ENCODE measurements at places on chromosomes 16 and 17.

GRCh38 chr17:48523010-48523409 is 7.8 kb downstream of the HOXB1 start:
- no peak for DNase-seq

GRCh38 chr16:88465387-88465983 is 12.4 kb downstream of the ZFPM1 start:
- DNase-seq, result no peak

DNA sequence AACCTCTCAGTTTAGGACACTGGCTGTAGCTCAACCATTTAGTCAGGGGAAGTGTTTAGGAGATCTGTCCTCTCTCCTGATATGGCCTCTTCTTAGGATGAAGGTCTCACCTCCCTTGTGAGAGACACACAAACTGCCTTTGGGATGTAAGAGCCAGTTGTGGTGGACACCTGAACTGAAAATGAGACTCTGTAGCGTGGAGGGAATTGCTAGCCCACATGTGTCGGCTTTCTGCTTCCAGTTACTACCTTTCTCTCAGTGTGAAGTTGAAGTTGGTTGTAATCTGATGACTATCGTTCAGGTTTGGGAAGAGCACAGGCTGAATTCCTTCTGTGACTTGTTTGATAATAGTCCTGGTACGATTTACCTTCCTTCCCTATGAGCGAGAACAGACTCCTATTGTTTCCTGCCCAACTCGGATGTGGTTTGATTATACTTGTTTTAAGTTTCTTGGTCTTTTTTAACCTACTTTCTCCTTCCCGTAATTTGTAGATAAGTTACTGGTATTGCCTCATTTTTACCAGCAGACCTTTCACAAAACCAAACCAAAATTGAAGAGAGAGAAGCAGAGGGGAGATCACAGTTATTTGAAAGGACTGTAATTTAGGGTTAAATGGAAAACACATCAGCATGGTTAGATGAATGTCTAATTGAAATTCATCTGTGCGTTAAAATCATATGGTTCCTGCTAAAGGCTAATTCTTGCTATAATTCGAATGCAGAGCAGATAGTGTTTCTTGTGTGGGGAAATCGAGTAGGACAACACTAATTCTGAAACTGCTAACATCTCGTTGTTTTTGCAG is 43.2 kb downstream of the CLEC16A start:
- DNase-seq, result no peak

DNA sequence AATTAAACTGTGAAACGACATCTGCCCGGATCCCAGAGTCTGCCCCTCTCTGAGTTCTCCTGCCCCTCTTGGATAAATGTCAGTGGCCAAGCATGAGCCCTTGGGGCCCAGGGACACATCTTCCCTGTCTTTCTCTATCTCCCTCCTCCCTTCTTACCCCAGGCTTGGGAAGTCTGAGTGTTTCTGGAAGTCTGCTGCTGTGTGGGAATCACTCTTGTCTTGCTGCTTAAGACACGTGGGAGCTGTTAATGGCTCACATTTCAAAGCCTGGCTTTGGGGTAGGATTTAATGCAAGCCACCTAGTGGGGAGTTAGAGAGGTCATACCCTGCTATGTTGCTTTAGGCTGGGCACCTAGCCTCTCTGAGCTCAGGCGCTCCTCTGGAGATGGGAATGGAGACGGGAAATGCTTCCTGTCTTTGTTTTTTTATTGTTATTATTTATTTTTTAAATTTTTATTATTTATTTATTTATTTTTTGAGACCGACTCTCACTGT is 218.5 kb upstream of the CIBAR2 start:
- no peak for DNase-seq

DNA sequence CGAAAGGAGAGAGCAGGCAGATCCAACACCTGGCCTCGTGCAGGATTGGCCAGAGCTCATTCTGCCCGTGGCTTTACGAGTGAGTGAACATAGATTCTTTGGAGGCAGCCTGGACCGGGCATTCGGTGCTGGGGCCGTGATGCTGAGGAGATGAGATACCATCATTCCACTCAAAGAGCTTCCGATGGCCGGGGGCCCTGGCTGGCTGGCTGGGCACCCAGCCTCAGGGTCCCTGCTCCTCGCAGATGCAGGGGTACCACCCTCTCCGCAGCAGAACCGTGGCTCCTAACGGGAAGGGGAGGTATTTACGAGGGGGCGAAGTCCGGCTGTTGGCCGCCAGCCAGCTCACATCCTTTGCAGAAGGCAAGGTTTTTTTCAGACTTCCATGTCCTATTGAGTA is 66.1 kb upstream of the FOXF1 start:
- no peak for DNase-seq

DNA sequence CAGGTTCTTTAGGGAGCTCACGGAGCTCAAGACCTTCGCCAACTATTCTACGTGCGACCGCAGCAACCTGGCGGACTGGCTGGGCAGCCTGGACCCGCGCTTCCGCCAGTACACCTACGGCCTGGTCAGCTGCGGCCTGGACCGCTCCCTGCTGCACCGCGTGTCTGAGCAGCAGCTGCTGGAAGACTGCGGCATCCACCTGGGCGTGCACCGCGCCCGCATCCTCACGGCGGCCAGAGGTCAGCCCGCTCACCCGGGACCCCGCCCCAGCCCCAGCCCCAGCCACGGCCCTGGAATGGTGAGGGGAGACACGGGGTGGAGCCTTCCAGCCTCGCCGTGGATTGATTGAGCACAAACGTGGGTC is 13.5 kb downstream of the SARM1 start:
- DNase-seq, result no peak

- no peak for DNase-seq
Measured at GRCh38 chr17:45667591-45668171, 116.4 kb upstream of the CRHR1 start.

DNA sequence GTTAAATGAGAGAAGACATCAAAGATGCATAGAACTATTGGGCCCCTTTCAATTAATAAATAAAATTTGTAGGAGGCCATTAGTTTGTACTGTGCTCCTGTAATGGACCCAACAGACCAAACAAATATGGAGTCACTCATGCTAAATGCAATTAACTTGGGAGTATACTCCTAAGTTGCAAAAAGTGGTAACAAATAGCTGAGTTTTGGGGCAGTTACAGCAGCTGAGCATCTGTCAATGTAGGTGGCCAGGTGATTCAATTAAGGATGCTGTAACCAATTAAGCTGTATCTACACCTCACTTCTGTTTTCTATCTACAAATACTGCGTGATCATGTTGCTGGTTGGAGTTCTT is 34.9 kb downstream of the WNT9B start:
- DNase-seq, result no peak

- DNase-seq, result no peak
Measured at GRCh38 chr16:3553138-3553923, 23.9 kb downstream of the NLRC3 start.

DNA sequence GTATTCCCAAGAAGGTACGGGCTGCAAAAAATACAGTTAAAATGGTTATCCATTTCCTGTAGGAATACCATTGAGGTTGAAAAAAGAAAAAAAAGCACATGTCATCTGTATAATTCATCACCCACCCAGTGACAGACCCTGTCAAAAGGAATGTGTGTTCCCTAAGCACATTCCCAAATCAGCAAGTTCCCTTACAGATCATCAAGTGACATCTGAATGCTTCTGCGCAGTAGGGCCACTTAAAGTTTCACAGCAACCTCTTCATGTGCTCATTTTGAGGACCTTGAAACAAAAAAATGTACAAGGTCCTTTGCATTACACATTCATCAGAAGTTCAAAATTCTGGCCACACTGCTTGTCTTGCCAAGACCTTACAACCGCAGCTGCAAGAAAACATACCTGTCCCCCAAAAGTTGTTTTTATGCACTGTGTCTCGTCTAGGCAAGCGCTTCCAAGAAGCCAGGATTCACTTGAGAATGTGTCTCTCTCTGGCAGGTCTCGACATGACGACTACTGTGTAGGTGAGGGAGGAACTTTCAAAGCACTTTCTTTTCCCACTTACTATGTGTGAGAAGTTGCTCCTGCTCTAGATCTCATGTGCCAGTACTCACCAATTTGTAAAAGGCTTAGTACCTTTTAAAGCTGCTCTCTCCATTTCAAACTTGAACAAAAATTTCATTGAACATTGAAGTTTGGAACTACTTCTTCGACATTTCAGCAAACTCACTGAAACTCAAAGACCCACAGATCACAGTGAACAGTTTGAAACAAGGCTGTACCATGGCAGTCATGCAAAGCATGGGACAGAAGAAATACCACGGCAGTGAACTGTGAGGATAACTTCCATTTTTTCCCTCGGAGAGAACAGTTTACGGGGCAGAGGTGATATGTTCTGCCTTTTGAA is 4.3 kb upstream of the POLG2 start:
- DNase-seq, result no peak

DNA sequence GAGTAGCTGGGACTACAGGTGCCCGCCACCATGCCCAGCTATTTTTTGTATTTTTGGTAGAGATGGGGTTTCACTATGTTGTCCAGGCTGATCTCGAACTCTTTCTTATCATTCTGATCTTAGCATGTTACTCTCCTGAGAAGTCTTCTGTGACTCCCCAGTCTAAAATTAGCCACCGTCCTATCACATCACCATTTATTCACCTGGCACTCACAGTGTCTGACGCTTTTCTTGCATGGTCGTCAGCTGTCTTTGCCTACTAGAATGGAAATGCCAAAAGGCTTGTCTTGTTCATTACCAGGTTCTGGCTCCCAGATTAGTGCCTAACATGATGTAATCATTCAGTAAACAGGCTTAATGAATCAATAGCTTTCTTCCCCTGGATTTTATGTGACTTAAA is 23.8 kb downstream of the TOM1L1 start:
- DNase-seq, result no peak

GRCh38 chr16:54123766-54124165 is 162.8 kb downstream of the IRX3 start:
- no peak for DNase-seq

GRCh38 chr17:55341432-55341831 is 76.7 kb downstream of the HLF start:
- DNase-seq, result no peak

GRCh38 chr16:13733561-13733960 is 186.4 kb upstream of the ERCC4 start:
- DNase-seq, result no peak

- peak; percentile 49 for DNase-seq
Measured at GRCh38 chr17:83183951-83184506, 104.6 kb downstream of the METRNL start.

DNA sequence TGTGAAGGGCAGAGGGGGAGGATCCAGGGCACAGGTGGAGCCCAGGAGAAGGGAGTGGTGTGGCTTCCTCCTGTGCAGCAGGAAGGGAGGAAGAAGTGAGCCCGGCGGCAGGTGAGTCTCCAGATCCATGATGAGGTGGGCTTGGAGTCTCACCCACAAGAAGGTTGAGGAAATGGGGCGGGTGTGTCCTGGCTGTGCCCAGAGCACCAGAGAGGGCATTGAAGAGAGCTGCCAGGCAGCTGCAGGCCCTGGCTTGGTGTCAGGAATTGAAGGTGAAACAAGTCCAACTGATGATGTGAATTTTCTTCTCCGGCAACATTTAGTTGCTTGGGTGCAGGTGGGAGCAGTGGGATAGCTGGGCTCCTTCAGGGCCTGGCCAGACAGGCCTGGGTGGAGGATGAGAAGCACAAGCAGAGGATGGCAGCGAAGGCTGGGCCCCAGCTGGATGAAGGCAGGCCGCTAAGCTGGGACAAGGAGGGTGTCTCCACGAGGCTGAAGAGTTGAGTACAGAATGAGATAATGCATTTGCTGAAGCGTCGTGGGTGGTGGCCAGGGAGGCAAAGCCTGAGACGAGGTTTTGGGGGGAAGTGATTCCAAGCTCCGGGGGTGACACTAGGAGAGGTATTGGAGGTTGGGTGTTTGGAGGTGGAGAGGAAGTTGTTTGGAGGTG is 18.3 kb downstream of the NT5M start:
- no peak for DNase-seq

- peak; percentile 24 for DNase-seq
Measured at GRCh38 chr16:66289986-66290385, 76.5 kb upstream of the CDH5 start.

- no peak for DNase-seq
Measured at GRCh38 chr16:30113711-30114333, 485 bp upstream of the GDPD3 start.

- DNase-seq, result no peak
Measured at GRCh38 chr16:83351846-83352245, 455.9 kb upstream of the HSBP1 start.

DNA sequence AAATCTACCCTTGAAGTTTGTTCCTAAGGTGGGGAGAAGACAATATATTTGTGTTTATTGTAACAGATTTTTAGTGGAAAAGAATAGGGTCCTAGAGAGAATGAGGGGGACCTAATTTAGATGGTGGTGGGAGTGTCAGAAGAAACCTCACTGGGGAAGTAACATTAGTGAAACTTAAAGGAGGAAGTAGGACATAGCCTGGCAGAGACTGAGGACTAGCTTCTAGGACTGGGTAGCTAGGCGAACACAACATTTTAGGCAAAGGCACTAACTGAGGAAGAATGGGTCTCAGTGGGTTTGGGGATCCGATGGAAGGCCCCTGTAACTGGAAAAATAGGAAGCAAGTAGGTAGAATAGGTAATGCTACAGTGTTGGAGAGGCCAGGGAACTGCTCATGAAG is 4.2 kb upstream of the ARL2BP start:
- no peak for DNase-seq

- DNase-seq, result no peak
Measured at GRCh38 chr16:70735141-70735979, 49.5 kb upstream of the MTSS2 start.

GRCh38 chr16:72928090-72928981 is 119.6 kb downstream of the ZFHX3 start:
- DNase-seq, result peak; percentile 27

DNA sequence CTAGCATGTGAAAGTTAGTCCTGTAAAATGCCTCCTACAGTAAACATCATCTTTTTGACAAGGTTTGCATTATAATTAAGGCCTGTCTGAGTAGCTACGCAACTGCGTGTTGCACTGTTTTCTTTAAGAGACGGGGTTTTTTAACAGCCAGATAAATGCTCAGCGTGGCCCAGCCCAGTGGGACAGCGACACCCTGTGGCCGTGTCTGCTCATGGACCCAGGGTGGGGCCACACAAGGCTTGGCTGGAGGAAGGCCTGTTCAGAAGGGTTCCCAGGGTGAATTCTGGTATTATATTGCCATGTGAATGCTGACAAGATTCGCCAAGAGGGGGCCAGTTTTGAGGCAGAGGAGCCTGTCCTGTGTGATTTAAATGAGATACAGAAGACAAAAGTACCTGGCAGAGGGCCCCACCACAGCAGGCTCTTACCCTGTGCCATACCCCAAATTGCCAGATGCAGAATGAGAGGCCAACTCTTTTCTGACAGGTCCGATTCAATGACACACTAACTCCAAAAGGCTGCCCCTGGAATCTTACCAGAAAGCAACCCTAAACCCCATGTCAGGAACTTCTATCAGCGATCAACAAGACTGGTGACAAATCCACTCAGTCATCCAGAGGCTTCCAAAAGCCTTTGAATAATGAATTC is 65.9 kb upstream of the IRX6 start:
- no peak for DNase-seq

GRCh38 chr16:87371261-87371866 is 12.2 kb downstream of the FBXO31 start:
- DNase-seq, result no peak

DNA sequence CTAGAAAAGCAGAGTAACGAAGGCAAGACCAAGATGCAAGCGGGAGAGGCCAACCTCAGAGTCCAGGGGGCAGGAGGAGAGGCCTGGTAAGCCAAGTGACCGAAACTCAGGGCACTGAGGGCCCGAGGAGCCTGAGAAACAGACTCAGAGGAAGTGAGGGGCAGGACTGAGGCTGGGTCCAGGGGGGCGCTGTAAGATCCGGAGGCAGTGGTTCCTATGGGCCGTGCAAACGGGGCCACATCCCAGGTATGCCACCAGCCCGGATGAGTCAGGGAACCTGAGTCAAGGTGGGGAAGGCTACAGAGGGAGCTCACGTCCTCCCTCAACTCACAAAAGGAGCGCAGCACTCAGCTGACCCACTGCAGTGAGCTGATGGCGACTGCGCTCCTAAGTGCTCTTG is 8.3 kb downstream of the ZDHHC7 start:
- no peak for DNase-seq

Measured in RWPE2 (cell line).